ENCODE measurements at places on chromosomes 4 and X.

GRCh38 chr4:158814636-158815330 lies 46.0 kb downstream of the FNIP2 start:
- no peak for DNase-seq

DNA sequence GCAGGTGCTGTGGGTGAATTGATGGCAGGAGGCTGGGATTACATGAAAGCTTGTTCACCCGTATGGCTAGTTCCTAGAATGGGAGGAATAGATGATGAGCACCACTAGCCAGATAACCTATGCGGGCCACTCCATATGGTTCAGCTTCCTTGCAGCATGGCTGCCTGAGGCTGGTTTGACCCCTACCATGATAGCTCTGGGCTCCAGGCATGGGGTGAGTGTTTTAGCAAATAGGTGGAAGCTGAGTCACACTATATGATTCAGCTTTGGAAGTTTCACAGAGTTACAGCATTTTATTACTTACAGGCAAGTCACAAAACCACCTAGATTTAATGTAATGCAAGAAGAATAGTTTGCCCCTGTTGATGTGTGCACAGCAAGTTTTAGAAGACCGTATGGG lies 603.2 kb downstream of the STIM2 start:
- DNase-seq: no peak

GRCh38 chrX:64097891-64098290 lies 107.6 kb downstream of the AMER1 start:
- no peak for DNase-seq

DNA sequence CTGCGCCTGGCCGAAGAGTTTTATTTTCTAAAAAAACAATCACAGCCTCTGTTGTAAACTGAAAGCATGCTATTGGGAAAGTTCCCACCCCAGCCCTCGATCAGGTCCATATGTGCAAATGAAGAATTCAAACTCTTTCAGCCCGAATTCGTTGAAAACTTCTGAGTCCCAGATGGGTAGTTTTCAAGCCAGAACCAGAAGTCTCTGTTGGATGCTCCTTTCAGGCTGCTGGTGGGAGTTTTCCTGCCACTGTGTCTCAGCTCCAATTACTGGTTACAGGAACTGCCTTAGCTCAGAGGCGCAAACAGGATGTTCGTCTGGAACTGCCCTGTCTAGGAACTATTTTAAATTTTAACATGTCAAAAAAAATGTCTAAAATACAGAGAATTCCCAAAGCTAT lies 9.3 kb upstream of the ALG13 start:
- DNase-seq: no peak

DNA sequence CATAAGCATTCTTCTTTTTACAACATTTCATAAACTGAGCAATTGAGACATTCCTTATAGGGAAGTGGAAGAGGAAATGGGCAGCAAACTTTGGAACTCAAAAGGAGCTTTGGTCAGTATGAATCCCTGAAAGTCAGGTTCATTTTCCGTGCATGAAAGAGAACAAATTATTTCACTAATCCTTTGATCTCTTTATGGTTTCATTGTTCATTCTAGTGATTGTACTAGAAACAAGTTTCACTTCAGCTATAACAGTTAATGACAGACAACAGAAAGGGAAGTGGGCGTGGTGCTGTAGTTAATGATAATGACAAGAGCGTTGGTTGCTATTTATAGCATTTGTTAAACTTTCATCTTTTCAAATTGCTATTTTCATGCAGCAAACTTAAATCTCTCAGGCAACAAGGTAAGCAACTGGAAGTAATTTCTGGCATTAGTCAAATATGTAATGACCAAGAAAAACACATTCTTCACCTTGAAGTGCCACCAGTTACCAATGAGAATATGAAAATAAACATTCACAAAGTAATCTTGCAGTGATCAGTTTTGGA lies 98.4 kb downstream of the AREG start:
- DNase-seq: no peak

DNA sequence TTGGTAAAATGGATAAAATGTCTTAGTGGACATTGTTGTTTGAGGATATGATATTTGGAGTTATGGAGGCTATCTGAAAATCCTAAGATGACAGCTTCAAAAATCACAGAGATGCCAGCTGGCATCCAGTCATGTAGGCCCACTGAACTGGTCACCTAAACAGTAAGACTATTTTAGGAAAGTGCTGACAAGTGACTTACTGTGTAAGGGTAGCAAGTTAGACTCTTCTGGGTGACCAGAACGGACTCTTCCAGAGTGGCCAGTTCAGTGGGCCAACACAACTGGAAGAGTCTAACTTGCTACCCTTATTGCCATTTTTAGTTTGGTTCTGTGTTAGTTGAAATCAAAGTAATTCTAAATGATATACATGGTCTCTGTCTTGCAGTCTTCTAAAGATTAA lies 61.4 kb upstream of the ATP8A1 start:
- DNase-seq: no peak

- no peak for DNase-seq
These were observed 4.6 kb upstream of the LUZP4 start for GRCh38 chrX:115284877-115285276.

DNA sequence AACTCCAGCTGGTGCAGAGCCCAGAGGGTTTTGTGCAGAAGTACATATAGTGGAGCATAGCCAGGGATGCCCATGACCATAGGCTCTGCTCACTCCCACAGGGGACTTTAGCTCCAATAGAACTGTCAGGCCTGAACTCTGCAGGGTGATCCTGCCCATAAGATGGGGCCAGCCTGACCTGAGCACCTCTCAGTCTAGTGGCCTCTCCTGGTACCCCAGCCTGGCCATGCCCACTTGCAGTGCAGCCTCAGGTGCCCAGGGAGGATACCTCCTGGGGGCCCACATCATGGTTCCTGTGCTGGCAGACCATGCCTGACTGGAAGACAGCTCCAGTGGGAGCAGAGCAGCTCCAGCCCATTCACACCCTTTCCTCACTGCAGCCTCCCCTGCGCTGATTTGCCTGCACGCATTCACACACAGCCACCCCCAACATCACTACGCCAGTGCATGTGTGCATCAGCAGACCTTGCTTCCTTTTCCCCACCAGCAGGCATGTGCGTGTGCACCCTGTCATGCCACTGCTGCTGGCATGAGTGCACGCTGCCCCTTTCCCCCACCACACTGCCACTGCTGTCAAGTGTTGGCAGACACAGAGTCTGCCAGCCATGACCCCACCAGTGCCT lies 53.0 kb upstream of the MMAA start:
- DNase-seq: no peak

DNA sequence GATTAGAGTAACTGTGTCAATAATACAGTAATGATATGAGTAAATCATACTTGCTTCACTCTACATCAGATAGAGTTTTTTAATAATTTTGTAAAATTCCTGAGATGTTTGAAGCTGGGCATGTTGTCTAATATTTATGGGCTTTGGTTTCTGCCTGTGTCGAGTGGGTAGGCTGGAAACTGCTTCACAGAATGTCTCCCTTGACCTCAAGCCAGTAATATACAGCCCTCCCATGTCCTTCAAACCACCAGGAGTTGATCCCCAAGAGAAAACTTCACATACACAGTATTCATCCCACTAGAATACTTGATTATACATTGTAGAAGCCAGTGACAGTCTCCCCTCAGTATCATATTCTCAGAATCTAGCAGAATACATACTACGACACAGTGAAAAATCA lies 284.8 kb upstream of the TENM3 start:
- DNase-seq: no peak

DNA sequence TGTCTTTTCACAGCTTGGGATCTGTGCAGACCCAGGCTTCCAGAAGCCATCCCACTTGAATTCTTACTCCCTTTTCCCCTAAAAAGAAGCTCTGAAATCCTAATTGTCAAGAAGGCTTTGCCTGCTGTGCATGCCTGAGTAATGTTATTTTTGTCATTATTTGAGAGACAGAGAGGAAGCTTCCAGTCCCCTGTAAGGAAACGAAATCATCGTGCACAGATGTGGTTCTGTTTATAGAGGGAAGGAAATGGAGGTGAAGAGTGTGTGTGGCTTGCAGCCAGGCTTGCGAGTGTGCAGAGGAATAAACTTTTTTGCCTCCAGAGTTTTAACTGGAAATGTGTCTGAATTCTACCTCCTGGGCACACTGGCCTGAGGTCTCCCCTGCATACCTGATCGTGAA lies 70.2 kb downstream of the TBL1X start:
- DNase-seq: no peak

DNA sequence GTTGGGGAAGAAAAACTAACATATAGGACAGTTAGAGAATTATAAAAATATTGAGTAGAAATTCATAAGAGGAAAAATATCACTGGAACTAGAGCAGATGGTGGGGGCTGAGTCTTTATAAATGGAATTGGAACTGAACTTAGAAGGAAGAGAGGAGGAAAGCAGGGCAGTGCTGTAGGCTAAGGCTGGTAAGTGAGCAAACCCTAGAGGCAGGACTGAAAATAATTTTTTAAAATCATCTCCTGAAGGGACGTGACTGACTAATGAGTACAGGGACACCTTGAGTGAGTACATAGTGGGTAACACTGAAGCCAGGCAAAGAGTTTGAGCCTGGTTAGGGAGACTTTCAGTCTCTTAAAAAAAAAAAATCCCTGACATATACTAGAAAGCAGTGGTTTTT lies 63.3 kb downstream of the GALNT7 start:
- no peak for DNase-seq

GRCh38 chr4:8171266-8171665 lies 12.7 kb upstream of the ABLIM2 start:
- DNase-seq: no peak

GRCh38 chr4:150316332-150317205 lies 238.3 kb downstream of the DCLK2 start:
- no peak for DNase-seq

DNA sequence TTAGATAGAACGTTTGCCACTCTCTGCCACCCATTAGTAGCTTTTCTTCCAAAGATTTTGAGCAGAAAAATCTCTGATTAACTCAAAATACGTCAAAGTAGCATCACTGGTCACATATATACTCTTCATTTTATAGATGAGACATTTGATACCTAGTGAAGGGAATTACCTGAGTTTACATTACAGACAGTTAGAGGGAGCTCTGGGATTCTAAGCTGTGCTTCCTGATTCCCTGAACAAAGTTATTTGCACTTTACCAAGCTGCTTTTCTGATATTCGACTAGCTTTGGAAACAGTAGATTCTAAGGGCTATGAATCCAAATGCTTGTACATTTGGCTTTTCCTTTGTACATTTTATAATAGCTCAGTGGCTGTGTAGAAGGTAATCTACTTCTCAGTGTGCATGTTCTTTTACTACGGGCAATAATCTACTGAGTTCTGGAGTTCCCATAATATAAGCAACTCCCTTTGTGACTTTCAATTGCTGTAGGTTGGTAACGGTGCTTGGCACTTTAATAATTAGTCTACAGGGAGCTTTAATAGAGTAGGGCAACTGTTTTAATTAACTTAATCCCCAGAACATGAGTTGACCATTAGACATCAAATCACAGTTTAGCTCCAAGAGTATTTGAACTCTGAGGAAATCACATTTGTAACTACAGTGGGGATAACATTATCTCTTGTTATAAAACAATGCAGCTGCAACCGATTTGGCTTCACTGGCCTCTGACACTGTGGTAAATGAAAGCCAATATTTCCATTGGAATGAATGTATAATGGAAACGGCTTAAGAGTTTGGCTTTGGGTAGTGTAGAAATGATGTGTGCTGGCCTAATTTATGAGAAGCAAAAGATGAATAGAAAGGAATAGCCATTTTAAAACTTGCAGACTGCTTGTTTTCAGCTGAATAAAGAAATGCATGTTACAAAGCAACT lies 1602.4 kb downstream of the STIM2 start:
- no peak for DNase-seq

GRCh38 chr4:108143515-108143914 lies 25.2 kb downstream of the LEF1 start:
- no peak for DNase-seq

DNA sequence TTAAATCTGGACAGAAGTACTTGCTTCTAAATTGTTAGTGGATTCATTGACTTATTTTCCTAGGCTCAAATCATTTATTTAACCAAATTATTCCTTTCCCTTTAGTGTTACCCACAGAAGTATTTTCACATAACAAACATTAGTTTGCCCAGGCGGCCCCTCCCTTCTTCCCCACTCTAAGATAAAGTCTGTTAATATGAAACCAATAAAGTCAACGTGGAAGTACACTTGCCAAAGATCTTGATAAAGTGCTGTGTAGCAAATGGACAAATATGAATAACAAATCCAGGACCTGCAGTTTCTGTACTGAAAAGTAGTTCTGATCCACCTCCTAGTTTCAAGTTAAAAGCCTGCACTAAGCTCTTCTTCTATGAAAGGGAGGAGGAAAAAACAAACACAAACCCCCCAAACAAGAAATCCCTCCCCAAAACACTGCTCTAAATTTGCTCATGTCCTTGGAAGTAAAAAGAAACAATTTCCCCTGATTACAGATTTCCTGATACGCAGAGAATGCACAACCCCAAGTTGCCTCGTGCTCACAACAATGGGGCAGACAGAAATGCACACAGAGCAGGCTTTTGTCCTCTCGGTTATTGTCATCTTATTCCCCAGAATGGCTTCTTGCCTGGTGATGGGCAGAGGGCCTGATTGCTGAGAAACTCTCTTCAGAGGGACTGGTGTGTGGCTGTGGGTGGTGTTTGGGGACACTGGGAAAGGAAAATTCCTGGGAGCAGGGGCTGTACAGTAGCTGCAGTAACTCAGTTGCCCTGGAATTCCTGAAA lies 23.2 kb downstream of the TMSB4X start:
- no peak for DNase-seq

GRCh38 chr4:21765810-21766407 lies 182.7 kb downstream of the KCNIP4 start:
- peak; percentile 22 for DNase-seq

DNA sequence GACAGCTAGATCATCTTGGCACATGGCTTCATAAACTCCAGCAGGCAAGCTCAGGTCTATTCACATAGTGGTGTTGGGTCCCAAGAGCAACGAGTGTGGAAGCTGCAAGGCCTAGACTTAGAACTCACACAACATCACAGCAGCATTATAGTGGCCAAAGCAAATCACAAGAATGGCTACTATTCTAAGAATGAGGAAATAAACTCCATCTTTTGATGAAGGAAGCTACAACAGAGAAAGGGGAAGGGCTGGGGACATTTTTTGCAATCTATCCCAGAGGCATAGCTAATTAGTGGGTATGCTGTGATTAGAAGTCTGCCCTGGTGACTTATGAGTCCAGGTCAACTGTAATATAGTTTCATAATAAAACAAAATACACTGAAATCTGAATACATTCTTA lies 42.9 kb upstream of the TAB3 start:
- DNase-seq: no peak

DNA sequence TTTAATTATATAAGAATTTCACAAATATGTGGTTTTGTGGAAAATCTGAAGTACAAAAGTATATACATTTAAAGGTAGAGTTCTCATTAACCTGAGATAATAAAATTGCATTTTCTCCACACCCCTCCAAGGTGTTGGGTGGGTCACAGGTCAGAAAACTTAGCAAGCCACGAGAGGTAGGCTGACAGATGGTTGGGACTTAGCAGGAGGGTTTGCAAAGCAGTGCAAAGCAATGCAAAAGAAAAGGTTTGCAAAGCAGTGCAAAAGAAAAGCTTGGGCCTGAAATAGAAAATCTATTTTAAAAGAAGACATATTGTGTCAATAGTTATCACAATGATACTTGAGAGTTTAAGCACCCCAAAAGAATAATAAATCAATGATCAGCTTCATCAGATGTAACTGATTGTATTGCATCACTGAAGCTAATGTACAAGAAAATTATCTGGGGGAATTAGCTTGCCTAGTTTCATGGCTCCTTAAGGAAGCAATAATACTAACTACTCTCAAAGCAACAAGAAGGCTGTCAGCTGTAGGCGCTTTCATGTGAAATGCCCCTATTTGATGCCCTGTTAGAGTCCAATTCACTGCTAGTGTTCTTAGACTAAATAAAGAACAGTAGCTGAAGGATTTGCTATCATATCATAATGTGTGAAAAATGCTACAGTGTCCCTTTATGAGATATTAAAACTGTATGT lies 319.5 kb downstream of the KCNIP4 start:
- no peak for DNase-seq

GRCh38 chr4:40878548-40879055 lies 128.8 kb downstream of the NSUN7 start:
- DNase-seq: no peak
